ENCODE measurements at places on chromosomes 3 and 15.

GRCh38 chr15:66098022-66098363, 155.6 kb downstream of the MEGF11 start:
- DNase-seq: no peak

DNA sequence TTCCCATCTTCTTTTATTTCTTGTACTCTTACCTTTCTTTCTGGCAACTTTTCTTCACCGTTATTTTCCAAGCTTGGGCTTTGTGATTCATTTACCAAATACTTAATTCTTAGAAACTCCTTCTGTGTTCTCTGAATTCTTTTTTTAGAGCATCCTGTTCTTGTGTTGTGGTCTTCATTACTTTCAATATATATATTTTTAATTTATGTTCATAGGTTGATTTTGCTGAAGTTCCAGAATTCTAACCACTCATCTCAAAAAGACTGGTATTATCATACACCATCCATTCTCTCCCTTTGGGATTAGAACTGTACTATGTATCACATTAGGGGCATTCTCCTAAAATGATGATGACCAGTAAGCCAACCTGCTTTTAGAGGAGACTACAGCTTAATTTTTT, 362.3 kb upstream of the CBLB start:
- DNase-seq: no peak

DNA sequence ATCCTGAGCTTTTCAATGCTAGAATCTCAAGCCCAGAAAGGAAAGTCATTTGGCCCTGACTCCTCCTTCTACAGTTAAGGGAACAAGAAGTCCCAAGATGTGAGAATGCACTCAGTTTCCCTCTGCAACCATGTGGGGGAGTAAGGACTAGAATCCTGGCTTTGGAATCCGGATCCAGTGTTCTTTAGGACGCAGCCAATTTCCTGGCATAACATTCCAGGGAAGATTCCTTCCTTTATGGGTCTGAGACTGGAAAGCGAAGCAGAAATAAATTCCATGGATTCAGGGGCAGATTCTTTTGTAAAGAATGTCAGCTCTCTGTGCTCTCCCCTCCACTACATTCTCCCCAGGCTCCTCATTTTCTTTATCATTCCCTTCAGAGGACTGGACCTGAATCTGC, 151.8 kb upstream of the SOX14 start:
- no peak for DNase-seq

DNA sequence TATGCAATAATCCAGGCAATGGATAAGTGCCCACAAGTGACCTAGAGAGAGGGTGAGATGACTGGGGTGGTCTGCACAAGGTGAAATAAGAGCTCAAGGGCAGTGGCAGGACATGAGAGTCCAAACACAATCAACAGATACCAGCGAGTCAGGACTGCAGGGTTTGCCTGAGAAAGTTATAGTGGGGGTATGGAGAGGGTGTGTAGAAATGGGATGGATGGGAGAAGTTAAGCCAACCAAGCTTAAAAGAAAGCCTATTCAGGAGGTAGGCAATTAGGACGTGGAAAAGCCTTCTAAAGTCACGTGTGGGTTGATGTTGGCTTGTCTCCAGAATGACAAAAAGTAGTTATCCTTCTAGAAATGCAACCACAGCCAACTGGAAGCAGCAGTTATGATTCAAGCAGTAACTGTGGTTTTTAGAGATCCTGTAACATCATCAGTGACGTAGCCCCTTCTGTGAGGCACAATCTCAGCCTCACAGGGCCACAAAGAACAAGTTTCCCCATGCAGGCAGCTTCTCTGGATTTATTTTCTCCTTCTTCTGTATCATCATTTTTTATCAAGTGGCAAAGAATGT, 56.1 kb downstream of the FAM174B start:
- DNase-seq: no peak

- DNase-seq: no peak
Measured at GRCh38 chr3:193207290-193208273, 33.4 kb upstream of the PLAAT1 start.

DNA sequence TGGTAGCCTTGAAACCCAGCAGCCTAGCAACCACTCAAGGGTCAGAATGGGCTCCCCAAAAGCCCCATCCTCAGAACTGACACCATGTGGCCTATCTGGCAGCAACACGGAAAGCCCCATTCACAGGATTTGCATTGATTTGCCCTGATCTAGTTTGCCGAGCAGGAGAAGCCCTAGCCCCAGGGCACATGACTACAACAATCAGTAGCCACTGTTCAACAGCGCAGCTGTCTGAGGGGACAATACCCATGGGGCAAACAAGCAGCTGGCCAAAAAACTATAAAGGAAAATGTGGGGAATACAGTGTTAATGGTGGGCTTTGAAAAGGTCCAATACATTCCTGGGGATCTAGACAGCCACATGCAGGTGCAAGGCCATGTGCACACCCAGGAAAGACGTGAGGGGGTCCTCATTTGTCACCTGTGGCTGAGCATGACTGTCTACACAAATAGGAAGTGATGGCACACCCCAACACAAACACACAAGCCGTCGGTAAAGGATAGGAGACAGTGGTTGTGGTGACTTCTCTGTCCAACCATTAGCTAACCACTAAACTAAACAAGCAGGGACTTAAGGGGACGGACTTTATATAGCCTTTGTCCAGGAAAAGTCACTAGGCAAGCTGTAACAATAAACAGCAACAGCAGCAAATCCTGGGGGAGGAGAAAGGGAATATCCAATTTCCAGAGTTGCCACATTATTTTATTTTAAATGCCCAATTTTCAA, 113.7 kb downstream of the LRIG1 start:
- no peak for DNase-seq

- peak; percentile 6 for DNase-seq
Measured at GRCh38 chr3:182979674-182980191, 605 bp downstream of the DCUN1D1 start.

DNA sequence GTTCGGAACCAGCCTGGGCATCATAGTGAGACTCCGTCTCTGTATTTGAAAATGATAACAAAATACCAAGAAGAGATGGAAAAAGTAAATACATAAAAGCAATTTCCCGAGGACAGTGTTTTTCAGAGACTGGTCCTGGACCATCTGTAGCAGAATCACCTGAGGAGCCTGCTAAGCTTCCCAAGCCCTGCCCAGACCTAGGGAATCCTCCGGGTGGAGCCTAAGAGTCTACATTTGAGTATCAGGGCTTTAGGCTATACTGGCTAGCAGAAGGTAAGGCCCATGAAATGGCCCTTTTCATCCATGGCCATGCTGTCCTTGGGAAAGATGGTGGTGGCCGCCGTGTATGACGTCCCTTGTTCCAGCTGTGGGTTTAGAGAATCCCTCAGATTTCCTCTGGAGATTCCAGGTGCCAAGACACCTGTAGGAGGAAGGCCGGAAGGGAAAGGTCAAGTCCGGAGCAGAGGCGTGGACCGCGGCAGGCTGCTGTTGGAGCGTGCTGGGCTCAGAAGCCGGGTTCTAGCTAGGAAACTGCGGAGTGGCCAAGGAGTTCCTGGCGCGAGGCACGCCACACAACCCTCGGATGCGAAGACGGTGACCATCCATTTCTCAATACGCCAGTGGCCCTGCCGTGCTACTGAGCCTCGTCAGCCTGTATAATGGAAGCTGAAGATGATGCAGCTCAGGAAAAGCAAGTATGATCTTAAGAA, 50.9 kb downstream of the TMEM44 start:
- DNase-seq: no peak

GRCh38 chr15:52282418-52282817, 13.2 kb downstream of the MYO5C start:
- DNase-seq: no peak

DNA sequence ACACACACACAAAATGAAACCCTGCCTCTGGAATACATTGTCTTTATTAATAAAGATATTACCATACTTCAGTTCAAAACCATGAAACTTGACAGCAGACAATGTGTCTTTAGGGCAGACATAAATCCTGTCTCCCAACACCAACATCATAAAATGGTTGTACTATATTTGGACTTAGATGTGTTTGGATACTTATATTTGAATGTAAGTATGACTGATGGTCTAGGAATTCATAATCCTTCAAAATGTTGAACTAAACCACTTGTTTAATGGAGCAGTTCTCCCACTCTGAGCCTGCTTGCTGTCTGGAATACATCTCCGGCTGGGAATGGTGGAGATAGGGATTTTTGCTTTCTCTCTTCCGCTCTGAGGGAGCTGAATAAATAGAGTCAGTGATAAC, 10.6 kb downstream of the FBN1 start:
- no peak for DNase-seq

GRCh38 chr3:174409086-174409743, 449.9 kb upstream of the NAALADL2 start:
- no peak for DNase-seq

- no peak for DNase-seq
Measured at GRCh38 chr3:149579838-149580542, 77.8 kb downstream of the WWTR1 start.

- DNase-seq: no peak
Measured at GRCh38 chr3:59788133-59788532, 738.3 kb upstream of the CFAP20DC start.

DNA sequence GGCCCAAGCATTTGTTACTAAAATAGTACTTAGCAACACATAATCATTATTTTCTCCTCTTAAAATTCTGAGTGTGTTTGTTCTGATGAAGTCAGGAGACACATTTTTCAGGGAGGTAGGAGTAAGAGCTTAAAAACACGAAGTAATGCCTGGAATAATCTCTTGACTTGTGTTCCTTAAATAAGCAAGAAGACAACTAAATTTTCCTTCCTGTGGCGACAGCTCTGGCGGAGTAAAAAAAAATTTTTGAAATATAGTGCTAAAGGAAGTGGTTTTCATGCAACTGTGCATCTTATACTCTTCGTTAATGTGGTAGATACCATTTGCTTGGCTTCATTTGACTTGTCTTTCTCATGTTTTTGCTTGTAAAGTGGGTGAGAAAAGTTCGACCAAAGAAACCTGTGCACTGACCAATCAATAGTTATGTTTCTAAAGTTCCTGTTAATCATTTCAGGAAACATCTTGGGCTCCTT, 11.1 kb upstream of the MBNL1 start:
- no peak for DNase-seq

- DNase-seq: no peak
Measured at GRCh38 chr3:131928593-131928992, 106.2 kb downstream of the CPNE4 start.

GRCh38 chr3:179182902-179183301, 34.7 kb downstream of the PIK3CA start:
- no peak for DNase-seq

DNA sequence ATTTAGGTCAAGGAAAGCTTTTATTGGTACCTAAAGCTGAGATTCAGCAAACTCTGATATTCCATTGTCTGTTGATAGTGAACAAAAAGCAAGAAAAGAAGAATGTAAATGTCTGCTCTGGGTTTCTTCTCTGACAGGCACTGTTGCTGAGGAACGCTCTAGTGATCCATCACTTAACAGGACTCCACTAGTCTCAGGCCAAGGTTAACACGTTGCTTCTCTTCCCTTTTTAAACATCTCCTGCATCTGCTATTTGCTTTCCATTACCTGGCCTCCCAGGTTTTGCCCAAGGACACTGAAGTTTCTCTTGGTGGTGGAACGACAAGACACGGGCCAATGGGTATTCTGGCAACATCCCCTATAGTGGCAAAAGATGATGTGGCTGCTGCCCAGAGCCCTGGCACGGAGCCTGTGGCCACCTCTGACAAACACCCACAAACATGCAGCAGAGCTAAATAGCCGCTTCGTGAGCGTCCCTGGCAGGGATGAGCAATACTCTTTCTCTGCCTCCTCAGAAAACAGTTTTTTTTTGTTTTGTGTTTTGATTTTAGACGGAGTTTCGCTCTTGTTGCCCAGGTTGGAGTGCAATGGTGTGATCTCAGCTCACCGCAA, 97.8 kb upstream of the AKAP13 start:
- no peak for DNase-seq

GRCh38 chr3:197458906-197459470, 96.8 kb downstream of the BDH1 start:
- DNase-seq: no peak

DNA sequence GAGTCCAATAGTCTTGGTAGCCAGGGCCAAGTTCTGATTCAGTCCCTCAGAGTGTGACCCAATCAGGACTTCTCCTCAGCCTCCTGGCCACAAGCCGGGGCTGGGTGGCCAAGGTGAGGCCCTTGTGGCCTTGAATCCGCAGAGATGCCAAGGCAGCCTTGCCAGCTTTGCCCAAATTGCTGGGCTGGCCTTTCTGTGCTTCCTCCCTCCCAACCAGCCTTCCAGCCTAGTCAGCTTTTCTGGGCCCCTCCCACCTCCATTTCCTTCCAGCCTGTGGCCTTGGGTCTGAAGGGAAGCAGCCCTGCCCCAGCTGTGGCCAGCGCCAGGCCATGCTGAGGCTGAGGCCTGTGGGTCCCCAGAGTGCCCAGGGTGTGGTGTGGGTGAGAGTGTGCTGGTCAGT, 34.3 kb upstream of the ANKDD1A start:
- no peak for DNase-seq

DNA sequence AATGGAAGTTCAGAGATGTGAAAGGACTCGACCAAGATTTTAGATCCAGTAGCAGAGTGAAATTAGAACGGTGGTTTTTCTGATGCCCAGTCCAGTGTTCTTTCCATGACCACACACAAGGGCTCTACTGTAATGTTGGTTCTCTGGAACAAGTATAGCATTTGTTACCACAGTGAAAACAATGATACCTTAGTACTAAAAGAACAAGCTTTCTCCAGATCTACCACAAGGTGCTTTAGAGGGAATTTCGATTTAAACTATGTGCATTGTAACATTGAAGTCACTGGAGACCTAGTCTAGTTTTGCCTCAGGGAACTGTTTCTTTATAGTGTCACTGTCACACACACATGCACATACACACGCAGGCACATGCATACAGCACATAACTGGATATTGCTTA, 12.8 kb upstream of the CCNL1 start:
- DNase-seq: no peak

DNA sequence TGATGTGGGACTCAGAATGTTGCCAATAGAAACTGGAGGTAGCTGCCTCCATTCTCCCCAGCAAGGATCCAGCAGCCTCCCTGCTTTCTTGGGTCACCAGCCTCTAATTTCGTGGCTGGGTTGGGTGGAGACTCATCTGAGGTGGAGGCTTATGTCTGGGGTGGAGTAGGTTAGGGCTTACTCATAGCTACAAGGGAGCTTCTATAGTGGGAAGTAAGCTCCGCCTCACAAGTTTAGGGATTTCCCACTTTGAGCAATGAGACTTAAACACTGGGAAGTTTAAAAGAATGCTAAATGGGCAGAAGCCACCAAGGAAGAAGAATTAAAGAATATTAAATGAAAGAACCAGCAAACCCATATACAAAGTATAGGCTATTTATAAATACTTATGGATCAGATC, 63.8 kb downstream of the GJD2 start:
- no peak for DNase-seq

DNA sequence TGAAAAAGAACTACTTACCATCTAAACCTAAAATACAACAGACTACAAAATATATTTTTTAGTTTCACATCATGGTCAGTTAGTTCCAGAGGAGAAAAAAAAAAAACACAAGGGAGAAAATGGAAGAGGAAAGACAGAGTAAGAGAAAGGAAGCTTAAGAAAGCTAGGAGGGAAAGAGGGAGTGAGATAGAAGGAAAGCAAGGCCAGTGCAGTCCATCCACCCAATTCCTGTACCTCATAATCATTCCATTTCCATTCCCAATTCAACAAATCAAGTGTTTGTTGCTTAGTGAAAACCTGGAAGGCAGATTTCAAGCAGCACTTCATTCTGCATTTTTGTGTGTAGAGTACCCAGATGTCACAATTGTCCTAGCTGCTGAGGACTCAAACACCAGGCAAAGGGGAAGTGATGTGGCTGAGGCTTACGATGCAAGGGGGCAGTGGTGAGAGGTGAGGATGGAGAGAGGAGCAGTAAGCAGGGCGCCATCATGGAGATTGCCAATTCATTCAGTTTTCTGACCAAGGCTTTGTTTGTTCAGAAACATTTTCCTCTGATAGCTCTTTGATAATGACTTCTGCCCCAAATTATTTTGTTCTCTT, 83.6 kb upstream of the GSK3B start:
- DNase-seq: no peak

Data from A549 (cell line).